Thoracic aorta (tissue), 2 donors: ENCODE measurements at places on chromosomes 6 and 20.

- no peak for DNase-seq
These were observed at the start of gene CHRNA4 for GRCh38 chr20:63360850-63361518. Gene CHRNA4 (minus strand): TSS chr20:63361349. CDS start chr20:63361165, 184 bp downstream.

- no peak for DNase-seq
These were observed 105.5 kb downstream of the AGPAT4 start for GRCh38 chr6:161168281-161168891.

GRCh38 chr6:11363881-11364576 lies 131.6 kb upstream of the NEDD9 start:
- no peak for DNase-seq

GRCh38 chr6:140256248-140256647 lies 881.8 kb upstream of the CITED2 start:
- DNase-seq, result no peak
